Cardiac ventricle fibroblast (primary cell): ENCODE measurements at places on chromosomes 3 and 15. TPM values are rescaled to one million over a fixed set of nuclear protein-coding genes. Genes with fewer than 3 reads are reported as not detected.

SH2D7 gene
- total RNA-seq: not detected in 2 replicates

CRYBG3 gene
- total RNA-seq: 14.4 and 16.4 TPM in 2 replicates

CD80 gene
- total RNA-seq: not detected in 2 replicates

ZIC1 gene
- total RNA-seq: not detected in 2 replicates

KCNAB1 gene
- not detected in 2 replicates for total RNA-seq

CCDC39 gene
- not detected in 2 replicates for total RNA-seq

MBD4 gene
- total RNA-seq: 18.1 and 24.5 TPM in 2 replicates

SLC6A20 gene
- total RNA-seq: not detected in 2 replicates

COL6A6 gene
- 0.50 and 0.68 TPM in 2 replicates for total RNA-seq

THPO gene
- 0.19 TPM in 1 of 2 replicates, not detected in the other for total RNA-seq

EPHA6 gene
- total RNA-seq: not detected in 2 replicates
